ENCODE measurements at places on chromosomes 7 and 10.

GRCh38 chr10:15642095-15642494, 77.6 kb downstream of the ITGA8 start:
- no peak for DNase-seq

- no peak for DNase-seq
These were observed 58.3 kb upstream of the GJD4 start for GRCh38 chr10:35546824-35547225.

DNA sequence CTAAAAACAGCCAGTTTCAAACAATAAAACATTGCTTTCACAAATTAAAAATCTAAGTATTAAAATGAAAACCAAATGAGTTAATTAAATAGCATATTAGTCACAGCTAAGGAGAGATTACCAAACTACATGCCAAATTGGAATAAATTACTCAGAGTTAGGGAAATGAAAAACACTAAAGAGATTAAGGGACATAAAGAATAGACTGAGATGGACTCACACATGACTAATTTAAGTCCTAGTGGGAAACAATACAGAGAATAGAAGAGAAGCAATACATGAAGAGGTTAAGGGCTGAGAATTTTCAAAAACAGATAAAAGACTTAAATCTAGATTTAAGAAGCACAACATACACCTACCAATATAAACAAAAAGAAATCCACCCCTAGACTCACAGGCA, 110.6 kb downstream of the ZFAND4 start:
- DNase-seq: no peak

- DNase-seq: no peak
These were observed 3.7 kb downstream of the IKZF1 start for GRCh38 chr7:50308203-50308531.

DNA sequence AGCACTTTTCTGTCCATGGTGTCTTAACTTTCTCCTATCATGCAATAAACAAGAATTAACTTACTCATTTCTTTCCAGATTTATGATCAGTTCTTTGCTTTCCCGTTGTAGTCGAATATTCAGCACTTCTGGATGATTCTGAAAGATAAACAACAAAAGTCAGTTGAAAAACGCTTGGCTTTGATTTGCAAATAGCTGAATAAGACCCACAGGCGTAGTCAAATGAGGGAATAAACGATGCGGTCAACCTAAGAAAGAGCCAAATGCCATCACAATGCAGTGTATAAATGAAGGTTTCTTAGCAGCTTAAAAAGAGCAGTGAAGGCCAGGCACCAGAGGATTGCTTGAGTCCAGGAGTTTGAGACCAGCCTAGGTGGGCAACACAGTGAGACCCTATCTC, 109.4 kb downstream of the ADAM12 start:
- DNase-seq: no peak

GRCh38 chr10:116001262-116001857, 271.6 kb downstream of the GFRA1 start:
- no peak for DNase-seq

DNA sequence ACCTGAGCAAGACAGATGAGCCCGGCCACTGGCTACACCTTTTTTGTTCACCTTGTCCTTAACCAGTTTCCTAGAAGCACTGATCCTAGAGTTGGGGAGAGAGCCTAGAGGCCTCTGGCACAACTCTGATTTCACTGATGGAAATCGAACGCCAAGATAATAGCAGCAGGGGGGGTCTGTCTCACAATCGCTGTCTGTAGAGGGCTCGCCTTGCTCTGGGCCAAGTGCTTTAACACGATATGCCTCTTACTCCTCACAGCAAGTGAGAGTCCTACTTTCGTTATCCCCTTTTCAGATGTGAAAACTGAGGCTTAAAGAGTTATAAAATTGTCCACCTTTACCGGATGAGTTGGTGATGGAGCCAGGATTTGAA, 472 bp downstream of the RASSF4 start:
- DNase-seq: no peak

DNA sequence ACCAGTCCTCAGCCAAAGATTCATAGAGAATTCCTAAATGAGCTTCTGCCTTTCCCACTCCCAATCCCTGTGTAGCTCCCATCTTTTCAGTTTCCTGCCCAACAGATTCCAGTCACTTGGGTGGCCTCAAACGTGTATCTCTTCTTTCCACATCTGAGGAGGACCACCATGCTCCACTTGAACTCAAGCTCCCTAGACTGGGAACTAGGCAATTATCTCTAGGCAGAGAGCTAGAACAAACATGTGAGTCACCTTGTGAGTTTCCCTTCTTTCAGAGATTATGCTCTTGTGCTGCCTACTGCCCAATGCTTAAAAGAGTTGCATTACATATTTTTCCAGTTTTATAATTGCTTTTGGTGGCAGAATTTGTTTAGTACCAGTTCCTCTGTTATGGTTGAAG, 178.0 kb downstream of the MDFIC start:
- no peak for DNase-seq

All from GM12892 (cell line).